Globus pallidus (tissue), 1 donor: ENCODE measurements at places on chromosomes 2 and 18.

GRCh38 chr2:58767828-58768714 is 526.9 kb upstream of the FANCL start:
- DNase-seq = no peak

GRCh38 chr2:41933585-41934320 is 114.1 kb upstream of the PKDCC start:
- DNase-seq = no peak

GRCh38 chr2:150686391-150686790 is 198.9 kb upstream of the RND3 start:
- no peak for DNase-seq

GRCh38 chr18:39460136-39460535 is 1894.5 kb upstream of the CELF4 start:
- no peak for DNase-seq

GRCh38 chr18:77208964-77209363 is 40.7 kb upstream of the GALR1 start:
- peak; percentile 47 for DNase-seq

- peak; percentile 5 for DNase-seq
Observed at GRCh38 chr18:29560270-29560669, 1383.3 kb upstream of the CDH2 start.

- DNase-seq = peak; percentile 89
Observed at GRCh38 chr2:101308432-101309210, at the start of gene RNF149. RNF149 (minus strand) TSS chr2:101308701; CDS start chr2:101308588, 113 bp downstream.

GRCh38 chr18:37729716-37730115 is 164.1 kb upstream of the CELF4 start:
- no peak for DNase-seq

GRCh38 chr2:121291251-121291580 is 6.2 kb upstream of the TFCP2L1 start:
- no peak for DNase-seq

DNA sequence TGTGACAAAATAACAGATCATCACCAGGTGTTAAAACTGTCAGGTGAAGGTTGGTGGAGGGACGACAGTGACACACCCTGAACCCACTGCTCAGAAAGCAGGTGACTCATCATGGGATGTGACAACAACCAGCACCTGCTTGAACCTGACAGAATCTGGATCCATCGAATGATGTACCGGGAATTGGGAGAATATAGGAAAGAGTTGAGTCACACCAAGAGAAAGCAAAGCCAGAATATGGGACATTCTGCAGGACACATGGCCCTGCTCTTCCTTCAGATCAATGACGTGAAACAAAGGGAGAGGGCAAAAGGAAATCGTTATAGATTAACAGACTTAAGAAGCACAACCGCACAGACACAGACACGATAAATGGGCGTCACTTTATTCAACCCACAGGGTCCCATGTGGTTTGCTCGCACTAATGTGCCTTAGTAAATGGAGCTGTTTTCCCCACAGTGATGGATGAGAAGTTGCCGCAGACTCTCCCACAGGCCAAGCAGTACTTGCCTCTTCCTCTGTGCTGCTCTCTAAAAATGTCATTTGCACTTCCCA is 100.1 kb downstream of the CRACDL start:
- DNase-seq = no peak

DNA sequence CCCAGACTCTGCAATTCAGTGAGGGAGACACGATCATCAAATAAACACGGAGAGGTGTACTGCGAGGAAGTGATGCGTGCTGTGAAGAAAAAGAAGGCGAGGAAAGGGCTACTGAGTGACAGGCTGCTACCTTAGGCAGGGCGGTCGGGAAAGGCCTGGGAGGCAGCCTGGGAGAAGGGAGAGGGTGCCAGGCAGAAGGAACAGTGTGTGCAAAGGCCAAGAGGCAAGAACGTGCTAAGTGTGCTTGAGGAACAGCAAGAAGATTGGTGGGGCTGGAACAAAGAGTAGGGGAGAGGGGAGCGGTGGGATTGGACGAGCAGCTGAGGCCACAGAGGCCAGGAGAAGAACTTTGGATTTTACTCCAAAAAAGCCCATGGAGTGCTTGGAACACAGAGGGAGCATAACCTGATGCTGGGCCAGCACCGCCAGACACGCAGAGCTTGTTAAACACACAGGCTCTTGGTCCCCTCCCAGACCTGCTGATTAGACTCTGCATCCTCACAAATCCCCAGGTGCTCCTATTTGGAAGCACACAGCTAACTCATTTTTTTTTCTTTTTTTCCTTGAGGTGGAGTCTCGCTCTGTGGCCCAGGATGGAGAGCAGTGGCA is 30.4 kb downstream of the SERTAD2 start:
- no peak for DNase-seq

- no peak for DNase-seq
Observed at GRCh38 chr2:120241684-120242083, 11.0 kb upstream of the RALB start.

- DNase-seq = no peak
Observed at GRCh38 chr18:76972241-76972640, 149.9 kb downstream of the ZNF236 start.

GRCh38 chr2:120228503-120228902 is 5.3 kb upstream of the TMEM185B start:
- DNase-seq = no peak

DNA sequence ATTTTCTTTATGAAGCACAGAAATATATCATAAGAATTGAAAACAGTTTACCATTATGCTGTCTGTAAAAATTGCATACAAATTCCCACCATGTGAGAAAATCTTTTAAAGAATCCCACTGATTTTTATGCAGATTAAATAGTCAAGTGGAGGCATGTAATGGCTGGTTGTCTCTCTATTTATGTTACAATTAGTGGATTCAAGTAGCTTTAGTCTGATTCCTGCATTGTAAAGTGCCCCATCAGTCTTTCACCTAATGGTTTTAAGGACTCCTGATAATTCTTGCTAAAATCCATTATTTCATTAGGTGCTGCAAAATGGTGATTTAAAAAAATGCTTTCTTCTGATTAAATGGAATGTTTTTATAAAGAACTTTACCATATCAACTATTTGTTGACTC is 148.4 kb upstream of the MYO3B start:
- no peak for DNase-seq

DNA sequence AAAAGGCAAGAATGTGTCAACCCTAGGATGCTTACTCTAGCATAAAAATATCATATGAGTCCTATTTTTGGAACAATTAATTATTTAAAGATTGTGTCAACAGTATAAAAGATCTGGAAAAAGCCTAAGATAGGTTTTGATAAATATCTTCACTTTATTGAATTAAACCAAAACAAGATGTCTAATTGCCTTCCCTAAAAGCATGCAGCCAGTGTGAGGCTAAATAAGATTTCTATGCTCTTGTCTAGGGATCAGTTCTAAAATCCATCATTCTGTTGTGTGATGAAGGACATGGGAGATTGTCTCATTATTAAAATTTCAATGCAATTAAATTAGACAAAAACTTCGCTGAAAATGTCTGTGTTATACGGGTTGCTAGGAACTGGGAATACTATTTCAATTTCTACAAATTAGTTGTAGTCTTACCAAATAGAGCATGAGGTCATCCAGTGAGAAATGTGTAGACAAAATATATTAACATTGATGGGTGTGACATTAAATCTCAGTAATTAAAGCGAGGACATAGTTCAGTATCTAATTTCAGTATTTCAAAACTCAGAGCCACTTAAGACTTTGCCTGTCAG is 535.6 kb upstream of the FSIP2 start:
- DNase-seq = no peak

DNA sequence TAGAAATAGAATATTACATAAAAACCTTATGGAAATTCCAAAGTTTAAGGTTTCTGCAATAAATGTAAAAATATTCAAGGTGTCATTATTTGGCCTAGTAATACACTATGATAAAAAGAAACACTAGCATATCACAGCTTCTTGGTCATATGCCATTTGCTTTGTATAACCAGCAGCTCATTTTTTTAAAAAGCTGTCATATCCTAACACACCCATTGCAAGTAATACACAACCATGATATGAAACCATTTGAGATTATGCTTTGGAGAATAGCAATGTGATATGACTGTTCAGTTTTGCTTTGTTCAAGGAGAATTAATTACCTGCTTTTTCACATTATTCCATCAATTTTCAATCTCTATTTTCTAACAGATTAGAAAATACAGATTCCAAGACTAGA is 149.0 kb downstream of the IKZF2 start:
- DNase-seq = no peak

DNA sequence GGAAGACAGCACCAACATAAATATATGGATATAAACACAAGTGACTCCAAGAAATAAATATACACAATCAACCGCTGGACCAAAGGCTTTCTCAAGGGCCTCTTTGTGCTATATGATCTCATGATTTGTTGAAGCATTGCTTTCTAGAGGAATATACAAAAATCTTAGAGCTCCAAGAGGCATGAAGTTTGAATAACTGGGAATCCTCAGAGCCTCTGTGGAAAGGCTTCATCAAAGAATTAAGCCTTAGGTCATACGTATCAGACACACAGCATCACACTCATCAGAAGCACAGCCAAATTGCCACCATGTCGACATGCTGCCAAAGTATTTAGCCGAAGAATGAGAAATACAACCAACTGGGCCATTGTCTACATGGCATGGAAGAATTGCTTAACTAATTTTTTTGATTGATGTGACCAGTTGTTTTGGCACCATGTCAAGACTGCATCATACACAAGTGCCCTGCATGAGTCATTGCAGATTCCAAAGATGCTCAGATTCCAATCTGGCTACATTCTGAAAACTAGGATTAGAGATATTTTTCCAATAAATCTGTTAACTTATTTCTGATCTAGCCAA is 860.6 kb upstream of the ZEB2 start:
- no peak for DNase-seq
